ENCODE measurements at places on chromosomes 16 and 17.
A peak's percentile ranks its signal among the peaks of the same experiment; 100 is the strongest.

- no peak for DNase-seq
These were observed 115.3 kb downstream of the SNX29 start for GRCh38 chr16:12091569-12092543.

GRCh38 chr17:8126491-8127066 is 2.7 kb upstream of the HES7 start:
- no peak for DNase-seq

GRCh38 chr17:8806926-8807550 is 7.9 kb upstream of the MFSD6L start:
- DNase-seq, result no peak

DNA sequence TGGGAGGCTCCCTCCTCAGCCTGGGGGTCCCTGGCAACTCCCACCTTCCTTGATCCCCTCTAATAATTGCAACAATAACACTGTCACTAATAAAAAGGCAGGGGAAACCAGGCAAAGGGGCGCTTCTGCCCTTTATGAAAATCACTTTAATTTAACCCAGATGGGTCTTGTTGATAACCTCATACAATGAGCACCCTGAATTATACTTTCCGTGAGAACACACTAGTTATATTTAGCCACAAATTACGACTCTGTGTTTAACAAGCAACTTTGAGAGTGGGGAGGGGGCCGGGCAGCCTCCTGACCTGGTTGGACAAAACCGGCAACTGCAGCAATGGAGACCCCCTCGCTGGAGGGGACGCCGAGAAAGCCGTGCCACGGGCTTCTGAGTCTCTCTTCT is 5.7 kb upstream of the BAHCC1 start:
- no peak for DNase-seq

DNA sequence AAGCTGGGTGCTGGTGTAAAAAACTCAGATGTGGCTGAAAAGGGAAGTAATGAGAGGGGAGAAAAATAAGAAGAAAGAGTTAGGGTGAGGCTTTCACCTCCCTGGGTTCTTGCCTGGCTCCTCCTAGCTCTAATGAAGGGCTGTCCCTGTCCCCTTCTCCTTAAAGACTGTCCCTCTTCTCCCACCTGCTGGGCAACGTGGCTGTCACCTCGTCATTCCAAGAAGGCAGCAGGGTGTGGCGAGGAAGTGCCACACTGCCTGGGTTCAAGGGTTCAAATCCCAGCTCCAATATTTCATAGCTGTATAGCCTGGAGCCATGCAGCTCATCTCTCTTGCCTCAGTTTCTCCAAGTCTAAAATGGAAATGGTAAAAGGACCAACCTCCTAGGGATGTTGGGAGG is 122.5 kb upstream of the CACNG5 start:
- DNase-seq, result no peak

DNA sequence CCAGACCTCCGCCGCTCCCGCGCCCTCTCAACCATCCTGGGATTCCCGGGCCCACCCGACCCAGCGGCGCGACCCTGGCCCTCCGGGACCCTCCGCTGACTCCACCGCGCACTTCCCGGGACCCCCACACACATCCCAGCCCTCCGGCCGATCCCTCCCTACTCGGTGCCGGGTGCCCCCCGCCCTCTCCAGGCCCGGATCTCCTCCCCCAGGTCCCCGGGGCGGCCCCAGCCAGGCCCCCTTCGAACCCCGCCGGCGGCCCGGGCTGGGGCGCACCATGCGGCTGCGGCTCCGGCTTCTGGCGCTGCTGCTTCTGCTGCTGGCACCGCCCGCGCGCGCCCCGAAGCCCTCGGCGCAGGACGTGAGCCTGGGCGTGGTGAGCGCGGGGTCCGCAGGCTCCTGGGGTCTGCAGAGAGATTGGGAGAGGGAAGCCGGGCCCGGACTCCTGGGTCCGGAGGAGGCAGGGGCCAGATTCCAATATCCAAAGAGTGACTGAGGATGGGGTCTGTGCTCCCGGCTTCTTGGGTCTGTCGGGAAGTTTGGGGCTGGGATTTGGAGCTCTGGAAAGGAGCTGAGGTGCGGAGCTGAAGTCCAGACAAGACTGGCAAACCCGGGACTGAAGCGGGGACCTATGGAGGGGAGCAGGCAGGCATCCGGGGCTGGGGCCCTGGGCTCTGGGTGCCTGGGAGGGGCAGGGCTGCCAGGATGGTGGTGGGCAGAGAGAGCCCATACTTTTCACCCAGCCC is 453 bp downstream of the MMP25 start:
- DNase-seq, result no peak

DNA sequence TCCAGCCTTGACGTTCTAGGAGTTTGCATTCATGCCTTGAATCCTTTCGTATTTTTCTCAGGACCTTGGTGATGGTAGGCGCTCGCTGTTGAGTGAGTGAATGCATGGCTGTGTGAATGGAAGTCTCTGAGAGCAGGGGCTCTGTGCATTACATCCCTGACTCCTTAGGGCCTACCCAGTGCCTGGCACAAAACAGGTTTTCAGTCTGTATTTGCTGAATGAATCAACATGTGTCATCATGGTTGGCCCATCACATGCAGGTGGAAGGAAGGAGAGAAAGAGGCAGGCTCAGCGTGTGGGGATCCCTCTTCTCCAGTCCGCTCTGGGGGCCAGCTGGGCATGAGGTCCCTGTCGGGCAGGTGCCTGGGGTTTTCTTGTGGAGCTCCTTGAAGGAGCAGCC is 8.7 kb downstream of the RAP1GAP2 start:
- DNase-seq, result no peak

- DNase-seq, result no peak
These were observed 25.2 kb upstream of the GPRC5B start for GRCh38 chr16:19909750-19910322.

- DNase-seq, result no peak
These were observed 46.9 kb downstream of the ZNF423 start for GRCh38 chr16:49809062-49809461.

GRCh38 chr17:8563024-8563776 is 67.3 kb downstream of the MYH10 start:
- no peak for DNase-seq

DNA sequence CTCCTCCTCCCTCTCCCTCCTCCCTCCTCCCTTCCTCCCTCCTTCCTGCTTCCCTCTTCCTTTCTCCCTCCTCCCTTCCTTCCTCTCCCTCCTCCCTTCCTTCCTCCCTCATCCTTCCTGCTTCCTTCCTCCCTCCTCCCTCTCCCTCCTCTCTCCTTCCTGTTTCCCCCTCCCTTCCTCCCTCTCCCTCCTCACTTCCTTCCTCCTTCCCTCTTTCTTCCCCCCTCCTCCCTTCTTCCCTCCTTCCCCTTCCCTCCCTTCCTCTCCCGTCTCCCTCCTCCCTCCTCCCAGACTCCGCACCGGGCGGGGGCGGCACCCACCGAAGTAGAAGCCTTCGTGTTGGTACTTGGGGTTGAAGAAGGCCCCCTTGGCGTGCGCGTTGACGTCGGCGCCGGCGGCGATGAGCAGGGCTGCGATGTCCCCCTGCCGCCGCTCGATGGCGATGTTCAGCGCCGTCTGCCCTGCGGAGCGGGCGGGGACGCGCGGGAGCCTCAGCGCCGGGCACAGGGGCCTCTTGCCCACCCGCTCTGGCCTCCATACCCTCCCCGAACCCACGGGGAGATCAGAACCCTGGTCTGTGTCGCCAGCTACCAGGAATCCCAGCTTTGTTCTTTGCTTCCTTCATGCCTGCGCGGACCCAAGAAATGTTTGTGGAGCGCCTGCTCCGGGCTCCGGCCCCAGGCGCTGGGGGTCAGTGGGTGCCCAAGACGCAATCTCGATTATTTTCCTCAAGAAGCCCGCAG is 22.2 kb downstream of the TRPV3 start:
- DNase-seq, result no peak

DNA sequence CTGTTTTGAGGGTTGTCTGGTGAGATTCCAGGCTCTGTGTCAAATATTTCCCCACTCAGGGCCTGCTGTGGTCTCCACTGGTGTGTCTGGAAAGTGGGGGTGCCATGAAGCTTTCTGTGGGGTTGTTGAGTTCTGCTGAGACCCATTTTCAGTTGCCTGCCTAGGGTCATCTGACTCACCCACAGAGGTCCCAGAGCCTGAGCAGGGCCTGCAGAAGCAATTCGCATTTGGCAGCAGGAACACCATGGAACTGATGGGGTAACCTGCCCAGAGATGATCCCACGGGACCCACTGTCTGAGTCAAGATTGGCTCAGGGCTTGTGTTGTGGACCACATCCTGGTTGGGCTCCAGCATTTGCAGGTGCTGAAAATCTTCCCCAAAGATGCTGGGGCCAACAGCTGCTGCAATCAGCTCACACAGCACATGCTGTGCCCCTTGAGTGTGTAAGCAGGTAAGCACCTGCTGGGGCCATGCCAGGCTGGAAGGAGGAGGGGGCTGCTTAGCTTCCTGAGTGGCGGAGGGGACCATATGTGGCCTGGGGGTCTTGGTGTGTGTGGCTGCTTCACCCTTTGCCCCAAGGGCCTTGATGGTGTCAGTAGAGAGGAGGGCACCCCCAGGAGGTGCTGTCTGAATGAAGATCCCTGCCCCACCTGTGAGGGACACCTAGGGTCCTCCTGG is 1726.1 kb downstream of the TP53TG3F start:
- DNase-seq, result no peak

- no peak for DNase-seq
These were observed 21.5 kb downstream of the COPZ2 start for GRCh38 chr17:48016112-48016511.

DNA sequence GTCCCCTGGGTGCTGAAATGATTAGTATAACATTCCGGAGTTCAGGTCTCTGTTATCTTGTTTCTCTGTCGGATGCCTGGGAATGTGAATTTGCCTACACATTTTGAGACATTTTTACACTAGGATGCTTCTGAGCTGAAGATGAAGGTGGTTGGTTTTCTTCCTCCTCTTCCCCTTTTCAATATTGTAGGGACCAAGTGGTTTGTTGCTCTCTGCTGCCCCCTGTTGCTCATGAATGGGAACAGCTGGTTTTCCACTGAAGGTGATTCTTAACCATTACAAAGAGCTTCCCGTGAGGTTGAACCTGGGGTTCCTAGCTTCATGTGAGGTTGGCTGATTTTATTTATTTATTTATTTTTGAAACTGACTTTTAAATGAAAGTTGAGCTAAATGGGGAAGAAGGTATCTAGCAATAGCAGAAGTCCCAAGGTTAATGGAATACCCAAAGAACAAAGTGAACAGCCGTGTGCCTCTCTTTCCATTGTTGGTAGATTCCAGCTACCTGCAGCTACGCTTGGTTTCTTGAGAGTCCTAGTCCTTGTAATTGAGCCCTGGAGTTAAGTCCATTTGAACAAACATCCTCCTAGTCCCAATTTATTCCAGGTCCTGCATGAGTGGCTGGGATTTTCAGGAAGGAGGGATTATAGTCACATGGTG is 983.9 kb upstream of the EEF2KMT start:
- DNase-seq, result peak; percentile 30

- DNase-seq, result peak; percentile 62
These were observed at the start of gene PGS1 for GRCh38 chr17:78378225-78379130. PGS1 (plus strand) TSS chr17:78378649; CDS start chr17:78378666, 17 bp downstream.

- no peak for DNase-seq
These were observed 5.4 kb downstream of the SPATA2L start for GRCh38 chr16:89695875-89696669.

GRCh38 chr17:71251276-71251675 is 869.5 kb upstream of the SOX9 start:
- DNase-seq, result no peak

GRCh38 chr17:69949973-69950695 is 124.9 kb upstream of the KCNJ16 start:
- no peak for DNase-seq

DNA sequence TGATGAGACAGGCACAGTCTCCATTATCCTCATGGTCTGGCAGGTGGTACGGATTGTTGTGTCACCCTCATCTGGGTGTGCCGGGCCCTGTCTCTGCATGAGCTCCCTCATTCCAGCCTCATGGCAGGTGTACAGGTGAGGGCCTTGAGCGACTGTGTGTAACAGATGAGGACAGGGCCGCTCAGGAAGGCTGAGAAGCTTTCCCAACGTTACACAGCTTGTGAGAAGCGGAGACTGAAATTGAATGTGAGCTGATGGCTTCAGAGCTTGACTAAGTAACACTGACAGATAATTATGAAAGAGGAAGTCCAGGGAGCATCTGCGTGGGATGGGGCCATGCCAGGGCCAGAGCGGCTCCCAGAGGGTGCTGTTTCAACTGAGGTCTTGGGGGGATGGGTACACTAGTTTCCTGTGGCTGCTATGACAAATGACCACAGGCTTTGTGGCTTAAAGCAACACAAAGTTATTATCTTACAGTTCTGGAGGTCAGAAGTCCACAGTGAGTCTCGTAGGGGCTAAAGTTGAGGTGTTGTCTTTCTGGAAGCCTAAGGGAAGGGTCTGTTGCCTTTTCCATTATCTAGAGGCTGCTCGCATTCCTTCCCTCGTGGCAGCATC is 36.7 kb downstream of the CMIP start:
- no peak for DNase-seq

GRCh38 chr16:87178977-87179376 is 138.2 kb downstream of the C16orf95 start:
- DNase-seq, result no peak

GRCh38 chr16:74633686-74634085 is 26.8 kb upstream of the GLG1 start:
- DNase-seq, result no peak

DNA sequence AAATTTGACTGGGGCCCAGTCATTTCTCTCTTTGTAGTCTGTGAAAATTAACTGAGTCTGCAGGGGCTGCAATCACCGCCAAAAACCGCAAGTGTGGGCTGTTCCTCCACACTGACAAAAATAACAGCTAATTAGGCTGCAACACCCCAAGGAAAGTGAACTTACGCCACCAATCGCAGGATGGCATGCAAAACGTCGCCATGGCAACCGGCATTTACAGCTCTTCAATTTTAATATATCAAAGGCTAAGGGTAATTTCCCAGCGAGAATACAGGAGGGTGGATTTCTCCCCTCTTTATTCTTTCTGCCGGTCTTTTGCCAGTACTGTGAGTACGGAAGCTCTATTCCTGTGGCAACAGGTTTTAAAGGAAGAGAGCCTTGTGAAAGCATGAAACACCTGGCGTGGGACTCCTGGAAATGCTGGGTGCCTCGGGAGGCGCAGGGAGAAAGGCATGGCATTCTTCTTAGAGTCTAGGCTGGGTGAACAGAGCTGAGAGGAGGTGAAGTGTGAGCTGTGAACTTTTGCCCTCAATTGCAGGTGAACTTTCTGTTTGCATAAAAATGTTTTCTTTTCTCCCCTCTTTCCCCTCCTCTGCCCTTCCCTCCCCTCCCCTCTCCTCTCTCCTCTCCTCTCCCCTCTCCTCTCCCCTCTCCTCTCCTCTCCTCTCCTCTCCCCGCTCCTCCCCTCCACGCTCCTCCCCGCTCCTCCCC is 399.7 kb downstream of the XYLT1 start:
- peak; percentile 3 for DNase-seq

GRCh38 chr16:85990861-85991301 is 91.9 kb downstream of the IRF8 start:
- no peak for DNase-seq
